Hepatocyte (in vitro differentiated cells): ENCODE measurements at places on chromosomes 3 and 15. TPM values are rescaled to one million over a fixed set of nuclear protein-coding genes. Genes with fewer than 3 reads are reported as not detected.

The IL12A gene
- polyA plus RNA-seq, result 0.69 and 0.86 TPM in 2 replicates

The DNAH12 gene
- polyA plus RNA-seq, result 0.06 and 0.60 TPM in 2 replicates

The CCDC33 gene
- 0.86 and 1.3 TPM in 2 replicates for polyA plus RNA-seq

The CSPG4 gene
- polyA plus RNA-seq, result 7.8 and 8.6 TPM in 2 replicates

The EPHA3 gene
- polyA plus RNA-seq, result 0.62 and 3.0 TPM in 2 replicates

The TASOR gene
- polyA plus RNA-seq, result 9.3 and 14.2 TPM in 2 replicates

The TAGLN3 gene
- 0.51 and 1.9 TPM in 2 replicates for polyA plus RNA-seq
